ENCODE measurements at places on chromosomes 3 and 15. TPM values are rescaled to one million over a fixed set of nuclear protein-coding genes. Genes with fewer than 3 reads are reported as not detected.

GREM1 gene
- total RNA-seq: 4.8 TPM

SLC4A7 gene
- 47.5 TPM for total RNA-seq

GORASP1 gene
- 70.9 TPM for total RNA-seq

CCDC39 gene
- total RNA-seq: 0.60 TPM

NEK4 gene
- total RNA-seq: 27.9 TPM

MYLK gene
- total RNA-seq: 164 TPM

TP53BP1 gene
- total RNA-seq: 47.4 TPM

ACKR2 gene
- total RNA-seq: 8.9 TPM

KCNMB3 gene
- 3.7 TPM for total RNA-seq

FGD5 gene
- 40.1 TPM for total RNA-seq

ADPRH gene
- 15.0 TPM for total RNA-seq

CHRD gene
- 16.8 TPM for total RNA-seq

SRGAP3 gene
- 24.3 TPM for total RNA-seq

ACTRT3 gene
- total RNA-seq: 2.9 TPM

PDHB gene
- total RNA-seq: 71.7 TPM

LRRIQ4 gene
- not detected for total RNA-seq

LRRC31 gene
- total RNA-seq: 0.76 TPM

ITIH4 gene
- total RNA-seq: 15.4 TPM

GOLGA6L26 gene
- total RNA-seq: not detected

A4GNT gene
- not detected for total RNA-seq

CAMP gene
- total RNA-seq: not detected

TMOD2 gene
- 9.3 TPM for total RNA-seq
